Activated CD4-positive, alpha-beta T cell treated with anti-CD3 and anti-CD28 coated beads for 1 hour (primary cell): ENCODE measurements at places on chromosomes 7 and 10.

DNA sequence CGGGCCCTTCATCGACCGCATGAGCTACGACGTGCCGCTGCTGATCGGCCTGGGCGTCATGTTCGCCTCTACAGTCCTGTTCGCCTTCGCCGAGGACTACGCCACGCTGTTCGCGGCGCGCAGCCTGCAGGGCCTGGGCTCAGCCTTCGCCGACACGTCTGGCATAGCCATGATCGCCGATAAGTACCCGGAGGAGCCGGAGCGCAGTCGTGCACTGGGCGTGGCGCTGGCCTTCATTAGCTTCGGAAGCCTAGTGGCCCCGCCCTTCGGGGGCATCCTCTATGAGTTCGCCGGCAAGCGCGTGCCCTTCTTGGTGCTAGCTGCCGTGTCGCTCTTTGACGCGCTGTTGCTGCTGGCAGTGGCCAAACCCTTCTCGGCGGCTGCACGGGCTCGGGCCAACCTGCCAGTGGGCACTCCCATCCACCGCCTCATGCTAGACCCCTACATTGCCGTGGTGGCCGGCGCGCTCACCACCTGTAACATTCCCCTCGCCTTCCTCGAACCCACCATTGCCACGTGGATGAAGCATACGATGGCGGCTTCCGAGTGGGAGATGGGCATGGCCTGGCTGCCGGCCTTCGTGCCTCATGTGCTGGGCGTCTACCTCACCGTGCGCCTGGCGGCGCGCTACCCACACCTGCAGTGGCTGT is 1.2 kb downstream of the SLC18A3 start:
- DNase-seq, result no peak

GRCh38 chr7:131235489-131236317 is 92.0 kb upstream of the MKLN1 start:
- DNase-seq, result peak; percentile 59

DNA sequence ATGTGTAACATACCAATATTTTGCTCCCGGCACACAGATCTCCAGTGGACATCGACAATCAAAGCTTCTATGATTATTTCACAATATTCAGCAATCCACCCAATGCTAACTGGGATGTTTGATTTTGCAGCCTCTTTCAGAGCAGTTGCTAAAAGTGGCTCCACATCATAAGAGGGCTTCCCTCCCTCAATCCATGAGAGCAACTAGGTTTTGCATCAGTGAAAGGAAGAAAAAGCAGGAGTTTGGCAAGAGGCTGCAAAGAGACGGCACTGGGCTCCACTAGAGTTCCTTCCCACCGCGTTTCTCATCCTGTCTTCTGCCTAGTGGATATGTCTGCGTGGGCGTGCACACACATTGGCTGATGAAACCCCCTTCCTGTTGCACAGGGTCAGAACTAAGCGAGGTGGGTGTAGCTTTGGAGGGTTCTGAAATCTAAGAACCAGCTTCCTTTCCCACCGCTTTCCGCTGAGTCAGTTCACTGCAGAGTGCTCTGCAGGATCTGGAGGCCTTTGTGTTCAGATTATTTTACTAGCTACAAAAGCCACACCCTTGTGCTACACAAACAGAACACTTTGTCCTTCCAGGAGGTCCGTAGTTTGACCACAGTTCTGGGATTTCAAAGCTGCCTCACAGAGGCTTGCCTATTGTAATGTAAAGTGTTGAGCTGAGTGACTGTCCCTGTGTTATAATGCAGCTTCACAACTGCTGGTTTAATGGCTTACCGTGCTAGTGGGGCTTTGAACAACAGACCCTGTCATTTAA is 28.1 kb downstream of the ARL4A start:
- no peak for DNase-seq

- no peak for DNase-seq
Observed at GRCh38 chr10:62121187-62121530, 147.5 kb downstream of the RTKN2 start.

GRCh38 chr7:91280604-91281003 is 16.4 kb downstream of the FZD1 start:
- no peak for DNase-seq

DNA sequence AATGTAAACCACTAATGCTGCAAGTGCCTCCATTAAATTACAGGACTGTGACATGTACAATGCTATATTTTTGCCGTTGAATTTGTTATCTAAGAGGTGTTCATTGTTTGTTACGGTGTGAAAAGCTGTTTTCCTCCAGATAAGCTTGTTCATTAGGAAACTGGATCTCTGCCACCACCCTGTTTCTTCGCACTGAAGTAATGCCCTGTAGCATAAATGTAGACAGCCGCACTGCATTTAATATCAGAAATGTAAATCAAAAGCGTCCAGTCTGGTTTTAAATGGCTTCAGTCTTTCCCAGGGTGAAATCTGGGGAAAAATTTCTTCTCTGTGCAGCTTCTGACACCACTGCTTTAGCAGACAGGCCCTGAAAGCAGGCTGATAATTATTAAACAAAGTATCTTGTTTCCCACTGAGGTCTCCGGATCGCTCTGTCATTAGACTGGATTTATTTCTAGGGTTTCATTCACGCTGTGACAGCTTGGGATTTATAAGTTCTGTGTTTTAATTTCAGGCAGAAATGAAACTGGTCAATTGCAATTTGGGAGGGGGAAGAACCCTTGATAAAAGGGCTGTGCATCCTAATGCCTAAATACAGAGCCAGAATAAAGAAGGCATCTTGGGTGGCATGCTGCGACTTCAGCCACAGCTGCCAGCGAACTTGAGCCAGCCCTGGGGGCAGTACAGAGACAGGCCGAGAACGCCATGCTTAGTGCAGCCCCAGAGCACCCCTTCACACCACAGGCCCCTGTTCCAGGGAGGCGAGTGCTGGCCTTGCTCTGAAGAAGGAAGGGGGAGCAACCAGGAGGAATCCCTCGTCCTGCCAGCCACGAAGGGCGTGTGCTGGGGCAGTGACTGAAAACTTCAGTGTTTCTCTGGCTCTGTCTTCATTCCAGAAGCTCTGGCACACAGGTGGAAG is 547.7 kb upstream of the GALNT17 start:
- no peak for DNase-seq

GRCh38 chr7:117946151-117946633 is 73.0 kb upstream of the CTTNBP2 start:
- DNase-seq, result no peak

- no peak for DNase-seq
Observed at GRCh38 chr7:102875700-102876295, 37.0 kb upstream of the LRRC17 start.

- no peak for DNase-seq
Observed at GRCh38 chr10:44511601-44512000, 126.7 kb upstream of the CXCL12 start.
